ENCODE measurements at places on chromosomes 7 and 10.
A peak's percentile ranks its signal among the peaks of the same experiment; 100 is the strongest.

DNA sequence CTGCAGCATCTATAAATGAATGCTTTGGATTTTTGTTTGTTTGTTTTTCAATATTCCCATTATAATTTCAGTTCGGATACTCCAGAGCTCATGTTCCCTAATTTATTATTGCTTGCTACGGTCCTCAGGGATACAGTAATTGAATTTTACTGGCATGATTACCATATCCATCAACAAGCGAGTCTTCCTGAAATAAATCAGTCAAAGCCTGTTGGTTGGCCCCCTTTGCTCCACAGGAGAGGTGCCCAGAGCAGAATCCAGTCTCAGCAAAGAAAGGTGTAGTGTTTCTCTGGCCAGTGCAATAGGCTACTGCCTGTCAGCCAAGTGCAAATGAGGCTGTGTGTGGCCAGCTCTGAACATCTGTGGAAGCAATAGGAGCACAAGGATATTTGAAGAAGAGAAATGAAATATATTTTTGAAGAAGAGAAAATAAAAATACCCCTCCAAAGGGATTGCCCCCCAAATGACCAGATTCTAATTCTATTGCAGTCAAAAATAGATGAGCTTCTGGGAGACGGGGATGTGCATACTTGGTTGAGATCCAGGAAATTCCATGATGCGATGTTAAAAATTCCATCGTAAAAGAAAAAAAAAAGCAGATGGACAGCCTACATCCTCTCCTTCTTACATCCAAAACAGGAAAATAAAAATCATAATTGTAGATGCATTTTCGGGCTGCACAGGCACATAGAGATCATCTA lies 18.1 kb downstream of the TRIL start:
- DNase-seq = no peak

- no peak for DNase-seq
These were observed 733.7 kb upstream of the IGFBP3 start for GRCh38 chr7:46654546-46655443.

DNA sequence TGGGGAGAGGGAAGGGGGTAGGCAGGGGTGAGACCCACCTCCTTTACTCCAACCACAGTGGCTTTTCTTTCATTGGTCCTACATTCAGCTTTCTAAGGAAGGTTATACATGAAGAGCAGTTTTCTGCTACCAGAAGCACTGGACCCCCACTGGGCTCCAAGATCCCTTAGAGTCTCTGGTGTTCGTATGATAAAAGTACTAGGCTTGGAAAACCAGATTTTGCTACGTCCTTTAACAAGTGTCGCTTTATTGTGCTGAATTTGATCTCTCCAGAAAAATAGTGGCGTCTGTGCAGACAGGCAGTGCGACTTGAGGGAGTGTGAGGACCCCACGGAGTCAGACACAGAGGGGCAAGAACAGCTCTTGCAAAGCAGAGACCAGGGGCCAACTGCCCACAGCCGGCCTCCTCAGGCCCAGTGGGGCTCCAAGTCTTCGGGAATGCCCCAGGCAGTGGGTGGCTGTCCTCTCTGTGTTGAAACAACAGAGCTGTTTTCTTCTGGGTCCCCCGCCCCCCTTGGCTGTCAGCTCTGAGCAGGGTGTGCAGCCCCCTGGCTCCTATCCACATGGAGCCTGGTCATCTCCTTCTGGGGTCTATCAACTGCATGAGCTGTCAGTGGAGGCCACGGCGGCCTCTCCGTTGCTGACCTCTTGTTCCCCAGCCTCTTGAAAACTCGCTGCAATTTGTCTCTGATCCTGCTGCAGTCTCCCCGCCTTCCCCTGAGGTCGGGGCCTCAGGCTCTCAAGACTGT lies 333.2 kb downstream of the RPS24 start:
- no peak for DNase-seq

DNA sequence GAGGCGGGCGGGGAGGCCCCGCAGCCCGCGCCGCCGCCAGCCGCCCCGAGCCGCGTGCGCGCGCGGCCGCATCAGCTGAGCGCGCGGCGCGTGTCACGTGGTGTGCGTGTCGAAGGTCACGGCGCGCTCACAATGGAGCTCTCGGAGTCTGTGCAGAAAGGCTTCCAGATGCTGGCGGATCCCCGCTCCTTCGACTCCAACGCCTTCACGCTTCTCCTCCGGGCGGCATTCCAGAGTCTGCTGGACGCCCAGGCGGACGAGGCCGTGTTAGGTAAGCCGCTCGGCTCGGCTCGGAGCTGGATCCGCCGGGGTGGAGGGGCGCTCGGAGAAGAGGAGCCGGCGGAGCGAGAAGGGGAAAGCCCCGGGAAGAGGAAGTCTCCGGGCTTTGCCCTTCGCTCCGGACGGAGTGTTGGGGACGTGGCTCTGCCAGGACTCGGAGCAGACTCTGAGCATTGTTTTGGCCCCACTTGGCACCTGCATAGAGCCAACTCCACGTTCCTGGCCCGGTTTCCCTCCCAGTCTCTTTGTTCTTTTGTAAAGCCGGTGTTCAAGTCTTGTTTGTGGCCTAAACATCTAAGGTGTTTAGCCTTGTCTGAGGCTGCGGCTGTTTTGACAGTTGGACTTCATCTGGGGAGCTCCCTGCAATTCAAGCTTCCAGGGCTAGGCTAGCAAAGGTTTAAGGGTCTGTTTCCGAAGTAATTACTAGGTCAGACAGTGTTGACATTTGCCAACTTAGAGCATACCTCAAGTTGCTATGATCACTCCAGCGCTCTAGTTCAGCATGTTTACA lies at the start of gene COMMD3:
COMMD3 (plus strand) TSS at position 103 of the 790 bp plus-strand sequence; CDS start at position 133, 30 bp downstream.
- peak; percentile 63 for DNase-seq

GRCh38 chr10:5449227-5449626 lies 36.9 kb downstream of the NET1 start:
- DNase-seq = no peak

DNA sequence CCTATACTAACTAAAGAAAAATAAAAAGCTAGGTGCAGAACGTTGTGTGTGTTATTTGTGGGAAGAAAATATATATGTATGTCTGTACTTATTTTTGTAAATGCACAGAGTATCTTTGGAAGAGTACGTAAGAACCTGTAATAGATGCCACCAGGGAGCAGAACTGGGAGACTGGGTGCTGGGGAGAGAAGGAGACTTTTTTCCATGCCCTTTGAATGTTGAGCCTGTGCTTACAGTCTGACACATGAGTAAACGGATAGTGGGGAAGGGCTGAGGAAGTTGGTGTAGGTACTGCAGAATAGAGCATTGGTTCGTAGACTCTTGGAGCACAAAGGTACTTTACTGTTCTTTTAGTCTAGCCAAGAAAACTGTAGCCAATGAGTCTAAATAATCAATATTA lies 1.3 kb upstream of the SCRN1 start:
- no peak for DNase-seq

DNA sequence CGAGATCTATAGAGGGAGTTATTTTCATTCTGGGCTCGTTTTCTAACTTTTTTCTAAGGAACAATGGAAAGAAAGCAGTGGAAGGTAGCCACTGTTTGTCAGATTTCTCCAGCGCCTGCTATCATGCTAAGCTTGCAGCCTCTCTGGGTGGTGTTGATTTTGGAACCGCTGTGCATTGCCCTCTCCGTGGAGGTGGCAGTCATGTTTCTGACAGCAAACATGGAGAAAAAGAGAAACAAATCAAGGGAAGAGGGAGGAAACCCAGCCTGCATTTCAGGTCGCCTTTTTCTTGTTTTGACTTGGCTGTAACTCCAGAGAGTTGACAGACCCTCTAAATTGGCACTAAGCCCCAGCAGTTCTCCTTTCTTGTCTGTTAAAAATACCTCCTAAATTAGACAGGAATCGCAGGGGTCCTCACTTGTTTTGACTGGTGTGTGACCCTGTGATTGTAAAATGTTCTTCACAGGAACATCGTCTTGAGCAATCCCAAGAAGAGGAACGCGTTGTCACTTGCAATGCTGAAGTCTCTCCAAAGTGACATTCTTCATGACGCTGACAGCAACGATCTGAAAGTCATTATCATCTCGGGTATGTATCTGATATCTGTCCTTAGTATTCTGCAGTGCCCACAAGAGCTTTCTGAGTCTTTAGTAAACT lies 4.8 kb downstream of the ECHDC3 start:
- DNase-seq = no peak

DNA sequence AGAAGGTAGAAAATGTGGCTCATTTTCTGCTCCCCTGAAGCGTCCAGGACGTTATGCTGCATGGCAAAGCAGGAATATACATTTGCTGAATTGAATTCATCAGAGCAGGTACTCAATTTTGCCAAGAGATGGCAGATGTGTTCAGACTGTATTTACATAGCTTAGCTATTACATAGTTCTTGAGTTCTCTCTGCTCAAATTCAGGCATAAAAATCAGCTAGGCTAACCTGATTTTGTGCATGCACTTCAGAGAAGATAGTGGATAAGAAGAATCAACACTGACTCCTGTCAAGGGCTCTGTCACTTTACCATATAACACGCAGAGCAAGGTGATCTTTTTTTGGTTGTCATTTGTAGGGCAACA lies 209.2 kb upstream of the FAM3C start:
- DNase-seq = no peak

DNA sequence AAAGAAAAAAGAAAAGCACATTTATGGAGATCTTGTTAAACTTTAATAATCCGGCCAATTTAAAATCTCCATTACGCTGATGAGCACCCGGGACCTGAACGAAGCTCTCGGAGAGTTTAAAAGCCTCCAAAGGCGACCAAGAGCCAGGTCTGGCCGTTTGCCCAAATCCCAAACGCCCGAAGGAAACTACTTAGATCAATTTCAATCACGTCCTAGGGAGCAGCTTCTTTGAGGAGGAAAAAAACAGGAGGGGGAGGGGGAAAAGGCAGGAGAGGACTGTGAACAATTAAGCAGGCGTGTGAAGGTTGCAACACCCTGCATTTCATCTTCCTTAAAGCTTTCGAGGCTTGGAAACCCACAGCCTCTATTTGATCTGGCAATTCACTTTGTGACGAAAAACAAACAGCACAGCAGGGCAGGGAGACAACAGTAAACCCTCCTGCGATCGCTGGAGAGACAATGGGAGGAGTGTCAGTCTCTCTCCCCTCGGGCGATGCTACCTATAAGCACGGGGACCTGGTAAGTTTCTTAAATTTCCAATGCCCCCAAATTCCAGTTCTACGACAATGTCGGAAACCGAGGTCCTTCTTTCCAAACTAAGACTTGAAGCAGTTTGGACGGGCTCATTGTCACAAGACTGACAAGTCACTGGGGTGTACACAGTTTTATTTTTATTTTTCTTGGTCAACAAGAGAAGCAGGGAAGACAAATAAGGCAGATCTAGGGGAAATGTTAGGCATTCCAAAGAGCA lies 1.2 kb downstream of the KLF6 start:
- no peak for DNase-seq

DNA sequence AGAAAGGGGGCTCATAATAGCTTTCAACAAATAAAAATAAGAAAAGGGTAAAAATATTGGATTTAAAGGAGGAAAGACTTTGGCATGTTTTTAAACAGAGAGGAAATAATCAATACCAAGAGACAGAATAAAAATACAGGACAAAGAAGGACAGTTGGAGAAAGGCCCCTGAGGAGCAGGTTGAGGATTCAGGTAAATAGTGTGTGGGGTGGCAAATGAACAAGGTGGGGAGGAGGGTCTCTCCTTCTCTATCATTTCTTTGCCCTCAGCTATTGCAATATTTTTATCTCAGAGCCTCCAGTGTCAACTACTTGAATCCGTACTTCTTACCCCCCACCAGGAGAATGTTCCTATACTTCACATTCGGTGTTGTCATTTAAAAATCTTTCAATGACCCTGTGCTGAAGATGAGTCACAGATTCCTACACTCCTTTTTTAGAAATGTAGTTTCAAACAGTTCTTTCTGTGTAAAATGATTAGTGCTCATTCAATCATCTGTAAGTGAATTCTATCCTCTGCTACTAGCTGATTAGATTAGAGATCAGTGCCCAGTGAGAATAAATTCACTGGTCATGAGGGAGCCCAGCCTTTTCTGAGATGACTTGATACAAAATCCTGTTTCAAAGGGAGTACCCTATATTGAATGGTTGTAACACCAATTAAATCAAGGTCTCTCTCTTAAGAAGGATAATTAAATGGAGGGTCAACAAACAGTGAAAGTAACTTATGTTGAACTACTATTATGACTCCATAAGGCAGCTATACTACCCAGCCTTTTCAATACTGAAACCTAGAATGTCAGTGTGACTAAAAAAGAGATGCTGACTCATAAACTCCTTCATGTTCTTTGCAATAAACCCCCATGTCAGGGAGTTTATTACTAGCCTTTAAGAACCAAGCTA lies 50.4 kb upstream of the WNT16 start:
- DNase-seq = no peak

DNA sequence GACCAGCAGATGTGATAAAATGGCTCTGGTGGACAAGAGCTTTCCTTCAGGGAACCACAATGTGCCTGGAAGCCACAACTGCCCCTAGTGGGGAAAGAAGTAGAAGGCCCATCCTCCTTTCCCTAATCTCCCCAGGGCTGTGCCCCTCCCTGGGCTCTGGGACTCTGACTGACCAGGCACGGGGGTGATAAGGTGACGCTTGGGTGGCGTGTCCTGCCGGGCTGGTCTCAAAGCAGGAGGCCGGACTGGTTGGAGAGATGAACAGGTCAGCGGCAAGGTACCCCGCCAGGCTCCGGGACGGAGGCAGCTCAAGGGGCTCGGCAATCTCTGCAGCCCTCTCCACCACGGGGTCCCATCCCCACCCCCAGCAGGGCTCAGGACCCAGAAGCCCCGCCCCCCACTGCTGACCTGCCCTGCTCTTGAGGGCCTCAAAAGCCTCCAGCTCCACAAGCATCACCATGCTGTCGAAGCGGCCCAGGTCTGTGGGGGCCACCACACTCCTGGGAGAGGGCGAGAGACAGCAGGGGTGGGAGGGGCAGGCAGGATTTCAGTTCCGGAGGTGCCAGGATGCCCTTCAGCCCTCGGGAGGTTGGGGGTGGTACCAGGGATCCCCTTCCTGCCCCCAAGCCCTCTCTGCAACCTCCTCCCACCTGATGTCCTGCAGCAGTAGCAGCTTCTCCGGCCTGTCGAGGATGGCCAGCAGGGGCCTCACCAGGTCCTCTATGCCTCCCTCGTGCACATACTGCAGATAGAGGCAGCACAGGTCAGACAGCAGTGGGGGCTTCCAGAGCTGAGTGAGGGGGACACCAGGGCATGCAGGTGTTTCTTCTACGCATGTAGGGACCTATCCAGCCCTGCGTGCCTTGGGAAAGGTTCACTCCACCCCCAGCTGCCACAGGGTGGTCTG lies 12.2 kb downstream of the LZTS2 start:
- DNase-seq = no peak

- DNase-seq = no peak
These were observed 108.0 kb downstream of the SH3PXD2A start for GRCh38 chr10:103747193-103747865.

GRCh38 chr10:35937546-35937945 lies 295.4 kb upstream of the FZD8 start:
- no peak for DNase-seq

DNA sequence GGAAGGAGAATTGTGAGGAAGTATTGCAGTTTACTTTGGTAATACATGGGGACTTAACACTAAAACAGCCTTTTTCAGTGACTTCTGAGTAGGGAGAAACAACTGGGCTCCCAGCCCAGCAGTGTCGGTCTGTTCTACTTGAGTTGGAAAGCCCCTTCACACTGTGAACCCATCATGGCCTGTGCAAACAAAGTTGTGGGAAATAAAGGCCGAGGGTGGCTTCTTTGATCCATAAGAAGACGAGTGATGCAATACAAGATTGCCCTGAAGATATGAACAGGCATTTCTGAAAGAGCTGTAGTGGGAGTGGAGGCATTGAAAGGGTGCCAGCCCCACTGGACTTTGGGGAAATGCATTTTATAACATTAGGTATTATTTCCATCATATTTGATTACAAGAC lies 28.3 kb downstream of the C10orf120 start:
- DNase-seq = no peak

Data from stimulated activated CD4-positive, alpha-beta T cell treated with anti-CD3 and anti-CD28 coated beads, Interleukin-4, amount 100 ng/mL, for 48 hours (primary cell).